ENCODE measurements at places on chromosomes 6 and 20. TPM values are rescaled to one million over a fixed set of nuclear protein-coding genes. Genes with fewer than 3 reads are reported as not detected.

DNA sequence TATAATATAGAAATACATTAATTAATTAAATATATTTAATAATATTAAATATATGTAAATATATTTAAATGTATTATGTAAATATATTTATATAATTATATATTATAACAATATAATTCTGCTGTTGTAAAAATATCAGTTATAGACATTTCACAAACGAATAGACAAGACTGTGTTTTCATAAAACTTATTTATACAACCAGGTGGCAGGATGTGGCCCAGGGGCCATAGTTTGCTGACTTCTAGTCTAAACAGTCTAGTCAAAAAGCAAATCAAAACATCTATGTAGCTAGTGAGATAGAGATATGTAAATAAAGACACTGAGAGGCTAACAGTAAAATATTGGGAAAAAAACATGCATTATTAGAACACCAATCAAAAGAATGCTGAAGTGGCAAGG is 136.4 kb downstream of the TBXT start:
- DNase-seq, result no peak

- peak; percentile 28 for DNase-seq
These were observed 27.9 kb downstream of the STK38 start for GRCh38 chr6:36519352-36519751.

GRCh38 chr6:152310371-152310954 is 326.7 kb downstream of the SYNE1 start:
- peak; percentile 51 for DNase-seq

GRCh38 chr6:36135053-36135731 is 4.9 kb downstream of the MAPK13 start:
- no peak for DNase-seq

- no peak for DNase-seq
These were observed 112.2 kb downstream of the OGFRL1 start for GRCh38 chr6:71400852-71401251.

GRCh38 chr6:54899442-54899841 is 52.9 kb downstream of the FAM83B start:
- no peak for DNase-seq

DNA sequence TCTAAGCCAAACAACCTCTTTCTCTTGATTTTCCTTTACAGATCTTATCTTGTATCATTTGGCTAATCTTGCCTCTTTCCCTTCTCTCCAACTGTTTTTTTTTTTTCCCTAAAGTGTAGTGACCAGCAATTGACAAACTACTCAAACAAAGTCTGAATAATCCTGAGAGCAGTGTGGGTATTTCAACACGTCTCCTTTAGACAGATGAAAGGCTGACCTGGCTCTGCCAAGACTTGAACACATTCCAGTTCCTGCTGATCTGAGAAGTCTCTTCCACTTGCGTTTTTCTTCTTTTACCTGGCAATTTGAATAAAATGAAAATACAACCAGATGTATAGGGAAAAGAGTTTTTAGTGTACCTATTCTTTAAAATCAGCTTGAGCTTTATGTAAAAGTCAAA is 168.4 kb downstream of the GJA10 start:
- DNase-seq, result no peak

DNA sequence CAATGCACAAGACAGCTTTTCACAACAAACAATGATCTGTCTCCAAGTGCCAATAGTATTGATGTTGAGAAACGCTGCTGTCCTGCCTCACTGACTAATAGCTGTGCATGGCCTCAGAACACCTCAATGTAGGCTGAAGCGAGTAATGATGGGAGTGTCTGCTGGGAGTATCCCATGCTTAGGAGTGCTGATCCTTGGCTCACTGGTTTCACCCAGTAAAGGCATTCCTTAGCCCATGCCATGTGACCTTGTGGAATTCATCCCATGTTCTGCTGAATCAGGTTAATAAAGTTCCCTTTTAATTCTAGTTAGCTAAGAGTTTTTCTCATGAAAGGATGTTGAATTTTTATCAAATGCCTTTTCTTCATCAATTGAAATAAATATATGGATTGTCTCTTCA is 3.8 kb upstream of the WFDC12 start:
- no peak for DNase-seq

- DNase-seq, result no peak
These were observed 93.3 kb upstream of the GCM1 start for GRCh38 chr6:53241938-53242337.

DNA sequence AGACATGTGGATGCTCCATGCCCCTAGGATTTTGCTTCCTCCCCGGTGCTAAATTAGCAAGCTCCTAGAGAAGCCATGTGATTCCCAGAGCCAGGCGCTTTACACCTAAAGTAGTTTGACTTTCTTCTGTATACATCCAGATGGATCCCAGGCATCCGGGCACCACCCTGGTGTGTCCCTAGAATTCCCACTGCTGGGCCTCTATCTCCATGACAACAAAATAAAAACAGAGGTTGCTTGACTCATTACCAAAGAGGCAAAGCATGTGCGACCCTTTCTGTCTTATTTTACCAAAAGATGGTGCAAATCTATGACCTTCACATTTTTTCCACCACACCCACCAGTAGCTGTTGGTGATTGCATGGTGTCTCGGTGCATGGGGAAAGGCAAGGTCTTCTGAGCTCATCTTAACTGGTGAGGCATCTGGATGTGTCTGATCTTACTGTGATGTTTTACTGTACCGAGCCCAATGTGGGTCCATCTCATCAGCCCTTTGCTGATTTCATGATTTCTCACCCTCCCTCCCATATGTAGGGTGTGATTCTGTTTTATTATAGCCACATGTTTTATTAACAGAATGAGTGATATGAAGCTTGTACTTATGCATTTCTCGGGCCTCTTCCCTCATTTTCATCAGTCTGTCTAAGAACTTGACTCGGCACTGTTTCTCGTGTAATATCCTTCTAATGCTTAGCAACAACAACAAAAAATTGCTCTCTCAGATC is 27.4 kb upstream of the VAPB start:
- no peak for DNase-seq

GRCh38 chr6:119224095-119224701 is 125.4 kb downstream of the MAN1A1 start:
- no peak for DNase-seq

SENP6 gene
- 99.4 TPM for total RNA-seq

AGER gene
- 27.8 TPM for total RNA-seq

ANGPT4 gene
- not detected for total RNA-seq

SLC22A7 gene
- total RNA-seq, result not detected

PTCHD4 gene
- not detected for total RNA-seq

Measured in CD4-positive, CD25-positive, alpha-beta regulatory T cell (primary cell).